ENCODE measurements at places on chromosomes 5 and 9.

- DNase-seq: no peak
Measured at GRCh38 chr5:109655841-109656240, 33.9 kb upstream of the MAN2A1 start.

GRCh38 chr9:124343533-124344290 lies 71.5 kb downstream of the PSMB7 start:
- no peak for DNase-seq

DNA sequence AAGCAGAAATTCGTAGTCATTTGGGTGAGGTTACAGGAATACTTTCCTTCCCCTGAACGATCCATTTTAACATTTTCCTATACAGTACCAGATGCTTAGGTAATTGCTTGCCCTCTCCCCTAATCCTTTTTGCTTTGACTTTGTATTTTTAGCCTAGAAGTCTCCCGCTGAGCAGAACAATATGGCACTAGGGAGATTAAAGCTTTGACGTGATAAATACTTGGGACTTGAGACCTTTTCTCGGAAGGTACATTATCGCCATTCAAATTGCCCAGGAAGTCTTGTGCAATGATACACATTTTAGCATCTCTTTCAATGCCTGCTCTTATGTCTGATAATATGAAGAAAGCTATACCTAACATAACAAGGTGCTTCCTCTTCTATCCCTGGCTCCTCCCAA lies 22.9 kb upstream of the SPATA31C2 start:
- DNase-seq: no peak

GRCh38 chr5:111829701-111830100 lies 72.7 kb upstream of the NREP start:
- no peak for DNase-seq

DNA sequence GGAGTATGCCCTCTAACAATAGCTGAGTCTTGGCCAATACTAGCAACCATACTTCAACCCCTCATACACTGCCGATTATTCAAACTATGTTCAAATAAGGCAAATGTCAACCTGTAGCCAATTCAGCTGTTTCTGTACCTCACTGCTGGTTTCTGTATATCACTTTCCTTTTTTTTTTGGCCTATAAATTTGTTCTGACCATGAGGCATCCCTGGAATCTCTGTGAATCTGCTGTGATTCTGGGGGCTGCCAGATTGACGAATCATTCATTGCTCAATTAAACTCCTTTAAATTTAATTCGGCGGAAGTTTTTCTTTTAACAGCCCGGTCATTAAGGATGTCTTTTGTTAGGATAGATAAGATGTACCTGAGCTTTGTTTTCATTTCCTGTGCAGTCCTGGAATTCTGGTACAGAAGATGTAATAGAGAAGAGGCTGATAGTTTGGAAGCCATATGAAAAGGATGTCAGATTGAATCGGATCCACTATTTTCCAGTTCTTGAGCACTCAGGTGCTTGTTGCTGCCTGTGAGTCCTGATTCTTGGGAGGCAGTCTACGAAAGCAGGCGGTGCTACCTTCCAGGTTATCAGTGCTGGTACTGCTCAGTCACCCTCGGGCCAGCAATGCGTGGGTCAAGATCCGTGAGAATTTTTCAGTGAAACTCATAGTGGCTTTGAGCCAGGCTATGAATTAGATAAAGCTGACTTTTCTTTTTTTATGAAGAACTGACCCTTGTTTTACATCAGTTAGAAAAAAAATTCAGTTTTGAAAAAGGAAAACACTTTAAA lies 106.2 kb upstream of the TUT7 start:
- no peak for DNase-seq

GRCh38 chr5:127216898-127217675 lies 73.5 kb upstream of the MEGF10 start:
- DNase-seq: no peak

GRCh38 chr9:24832307-24832706 lies 286.6 kb upstream of the IZUMO3 start:
- DNase-seq: no peak

DNA sequence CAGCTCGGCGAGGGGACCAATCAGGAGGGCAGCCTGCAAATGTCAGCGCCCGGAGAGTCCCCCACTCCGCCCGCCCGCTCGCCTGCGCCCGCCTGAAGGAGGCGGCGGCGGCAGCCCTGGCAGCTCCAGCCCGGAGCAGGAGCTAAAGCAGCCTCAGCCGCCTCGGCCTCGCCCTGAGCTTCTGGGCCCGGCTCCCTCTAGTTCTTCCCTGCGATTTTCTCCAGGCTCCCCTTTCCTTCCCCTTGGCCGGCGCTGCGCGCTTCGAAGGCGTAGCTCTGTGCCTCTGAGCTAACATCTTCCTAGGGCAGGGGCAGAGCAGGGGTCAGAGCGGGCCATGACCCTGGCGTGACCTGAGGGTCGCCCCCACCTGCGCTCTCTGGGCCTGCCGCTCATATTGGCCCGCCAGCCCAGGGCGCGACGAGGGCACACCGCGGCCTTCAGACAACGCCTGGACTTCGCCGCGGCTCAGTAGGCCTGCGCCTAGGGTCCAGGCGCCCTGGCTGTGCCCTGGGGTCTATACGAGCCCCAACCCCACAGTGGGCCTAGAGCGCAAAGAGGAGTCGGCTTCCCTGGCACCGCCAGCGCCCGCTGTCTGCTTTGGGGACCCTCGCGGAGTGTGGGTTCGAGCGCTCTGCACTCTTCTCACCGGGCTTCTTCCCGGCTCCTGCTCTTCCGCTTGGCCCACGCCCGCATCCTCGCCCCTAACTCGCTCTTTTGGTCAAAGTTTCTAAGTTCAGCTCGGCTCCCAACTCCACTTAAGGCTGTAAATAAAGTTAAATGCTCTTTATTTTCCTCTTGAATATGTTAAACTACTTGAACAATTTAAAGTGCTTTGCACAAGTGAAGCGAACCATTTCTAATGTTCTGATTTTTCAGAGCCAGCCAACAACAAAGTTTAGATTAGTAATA lies 504 bp upstream of the OTP start:
- no peak for DNase-seq

DNA sequence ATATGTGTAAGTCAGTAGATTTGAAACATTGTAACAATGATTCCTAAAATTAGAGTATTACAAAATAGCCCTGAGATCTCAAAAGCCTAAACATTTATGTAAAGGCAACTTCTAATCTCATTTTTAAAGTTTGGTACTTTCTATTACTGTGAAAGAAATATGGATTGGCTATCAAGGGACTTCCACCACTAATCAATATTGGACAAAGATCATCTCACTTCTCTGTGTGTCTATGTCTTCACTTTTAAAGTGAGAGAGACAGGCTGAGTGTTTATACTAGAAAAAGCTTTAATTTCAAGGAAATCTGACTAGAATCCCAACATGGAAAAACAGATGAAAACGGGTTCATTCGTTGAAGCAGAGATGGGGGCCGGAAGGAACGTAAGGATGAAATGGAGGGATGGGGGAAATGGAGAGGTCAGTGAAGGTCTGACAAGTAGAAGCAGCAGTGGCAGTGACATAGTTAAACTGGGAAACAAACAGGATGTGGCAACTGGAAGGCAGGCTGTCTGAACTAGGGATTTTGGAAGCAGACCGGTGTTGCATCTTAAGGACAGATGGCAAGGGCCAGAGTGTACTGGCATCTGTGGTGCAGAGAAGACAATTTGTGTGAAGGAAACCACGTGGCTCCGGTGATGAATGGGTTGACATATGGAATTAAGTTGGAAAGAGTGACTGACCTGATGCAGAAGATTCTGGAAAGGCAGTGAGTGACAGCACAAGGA lies 60.8 kb downstream of the PDE4D start:
- DNase-seq: no peak

DNA sequence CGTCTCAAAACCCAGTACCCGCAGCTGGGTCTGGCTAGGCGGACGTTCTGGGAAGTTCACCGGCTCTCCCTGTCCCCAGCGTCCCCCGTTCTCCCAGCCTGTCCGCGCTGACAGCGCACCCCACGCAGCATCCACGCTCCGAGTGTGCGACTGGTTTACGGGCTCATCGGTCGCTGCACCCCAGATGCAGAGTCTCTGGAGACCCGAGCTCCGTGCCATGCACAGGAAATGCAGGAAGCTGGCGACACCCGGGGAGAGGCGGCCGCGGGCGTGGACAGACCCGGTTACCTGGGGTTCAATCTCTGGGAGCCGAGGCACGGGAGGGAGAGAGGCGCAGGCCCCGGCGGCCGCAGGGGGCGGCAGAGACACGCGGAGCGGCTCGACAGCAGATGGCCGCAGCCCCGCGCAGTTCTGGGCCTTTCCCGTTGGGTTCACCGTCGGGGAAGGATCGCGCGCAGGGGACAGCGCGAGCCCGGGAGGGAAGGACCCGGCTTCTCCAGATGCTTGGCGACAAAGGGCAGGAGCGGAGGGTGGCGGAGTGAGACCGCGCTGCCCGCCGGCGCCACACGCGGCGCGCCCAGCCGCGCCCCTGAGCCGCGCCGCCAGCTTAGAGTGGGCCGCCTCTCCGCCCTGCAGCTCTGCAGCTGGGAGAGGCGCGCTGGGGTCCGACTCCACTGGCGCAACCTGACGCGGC lies 558 bp downstream of the SHROOM1 start:
- DNase-seq: peak; percentile 35

DNA sequence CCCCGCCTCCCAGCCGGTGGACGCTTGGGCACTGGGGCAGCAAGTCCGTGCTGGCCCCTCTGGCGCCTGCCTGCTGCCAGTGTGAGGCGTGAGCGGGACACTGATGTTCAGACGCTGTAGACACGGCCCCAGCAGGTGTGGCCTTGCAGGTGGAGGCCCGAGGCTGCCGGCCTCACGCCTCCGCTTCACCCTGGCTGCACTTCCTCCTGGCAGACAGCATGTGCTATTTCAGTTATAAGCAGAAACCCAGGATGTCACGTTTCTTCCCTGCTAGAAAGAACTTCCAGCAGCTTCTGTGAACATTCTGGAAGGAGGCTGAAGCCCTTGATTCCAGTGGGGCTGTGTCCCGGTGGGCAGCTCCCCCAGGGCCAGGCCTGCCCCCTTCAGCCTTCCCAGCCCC lies 114.8 kb upstream of the FCN2 start:
- DNase-seq: no peak

Measured in stimulated activated CD8-positive, alpha-beta memory T cell treated with anti-CD3 and anti-CD28 coated beads, Interleukin-2, amount 100 ng/mL, for 1 hour (primary cell).